ENCODE measurements at places on chromosomes 2 and 18. TPM values are rescaled to one million over a fixed set of nuclear protein-coding genes. Genes with fewer than 3 reads are reported as not detected.
A peak's percentile ranks its signal among the peaks of the same experiment; 100 is the strongest.

Gene FOXI3
- 11.8 TPM for total RNA-seq

Gene CYS1
- 0.04 TPM for total RNA-seq

Gene KYNU
- total RNA-seq = 0.50 TPM

Gene PLEKHB2
- 99.2 TPM for total RNA-seq

Gene ALKAL2
- total RNA-seq = 4.5 TPM

Gene STAT4
- 0.16 TPM for total RNA-seq

Gene RGPD8
- total RNA-seq = 4.9 TPM

DNA sequence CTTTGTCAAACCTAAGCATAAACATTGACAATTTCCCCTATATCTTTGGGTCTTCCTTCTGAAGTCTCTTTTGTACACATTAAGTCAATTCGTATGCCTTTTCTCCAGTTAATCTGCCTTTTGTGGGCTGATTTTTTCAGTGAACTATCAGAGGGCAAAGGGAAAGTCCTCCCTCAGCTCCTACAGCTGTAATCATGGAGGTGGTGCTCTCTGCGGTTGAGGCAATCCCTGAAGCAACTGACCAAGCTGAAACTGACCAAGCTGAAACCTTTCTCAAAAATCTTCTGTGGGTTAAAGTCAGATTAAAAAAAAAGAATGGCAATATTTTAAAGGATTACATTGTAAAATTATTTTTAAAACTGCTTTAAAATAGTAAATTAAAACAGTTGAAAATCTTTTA, 105.8 kb upstream of the DNAJC10 start:
- no peak for DNase-seq

DNA sequence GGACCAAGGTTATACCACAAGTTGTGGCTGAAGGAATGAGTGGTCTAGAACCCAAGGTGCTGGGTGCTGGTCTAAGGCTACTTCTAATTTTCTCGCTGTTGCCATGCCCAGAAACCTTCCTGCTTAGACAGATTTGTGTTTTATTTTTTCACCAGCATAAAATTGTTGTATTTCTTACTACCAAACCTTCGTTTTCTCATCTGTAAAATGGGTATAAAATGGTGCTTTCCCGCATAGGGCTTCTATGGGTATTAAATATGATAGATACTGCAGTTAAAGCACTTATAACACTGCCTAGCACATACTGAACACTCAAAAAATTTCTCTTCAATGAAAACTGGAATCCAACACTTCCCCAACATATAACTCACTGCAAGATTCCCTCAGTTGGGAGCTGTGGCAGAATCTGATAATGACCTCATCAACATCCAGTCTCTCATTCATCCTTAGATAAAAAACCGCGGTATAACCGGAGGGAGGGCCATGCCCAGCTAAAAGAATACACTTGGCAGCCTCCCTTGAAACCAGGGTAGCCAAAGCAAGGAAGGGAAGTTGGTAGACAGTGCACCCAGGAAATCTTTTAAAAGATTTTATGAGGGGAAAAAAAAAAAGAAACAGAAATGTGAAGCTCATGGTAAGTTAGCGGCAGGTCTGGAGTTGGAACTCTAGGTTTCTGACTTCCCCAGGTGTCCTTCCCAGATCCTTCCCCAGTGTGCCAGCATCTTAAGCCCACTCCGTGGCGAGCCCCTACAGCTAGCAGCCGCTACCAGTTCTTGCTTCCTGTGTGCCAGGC, 1.2 kb downstream of the NEMP2 start:
- DNase-seq = no peak

- DNase-seq = peak; percentile 14
These were observed 133.3 kb downstream of the LCLAT1 start for GRCh38 chr2:30580391-30580790.

DNA sequence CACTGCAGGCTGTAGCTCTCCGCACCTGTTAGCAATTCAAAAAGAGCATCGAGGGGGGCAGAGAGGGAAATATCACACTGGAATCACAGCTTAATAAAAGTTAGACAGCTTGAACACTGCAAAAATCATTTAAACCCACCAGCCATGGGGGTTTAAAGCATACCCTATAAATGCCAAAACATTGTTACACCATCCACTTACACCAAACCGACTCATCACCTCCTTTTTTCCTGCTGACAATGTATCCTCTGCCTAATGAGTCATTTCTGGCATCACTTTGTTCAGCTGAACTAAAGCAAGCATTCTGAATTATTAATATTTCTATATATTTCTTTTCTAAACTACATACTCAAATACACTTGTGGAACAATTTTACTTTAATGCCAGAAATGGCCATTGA, 21.6 kb downstream of the MC4R start:
- no peak for DNase-seq

DNA sequence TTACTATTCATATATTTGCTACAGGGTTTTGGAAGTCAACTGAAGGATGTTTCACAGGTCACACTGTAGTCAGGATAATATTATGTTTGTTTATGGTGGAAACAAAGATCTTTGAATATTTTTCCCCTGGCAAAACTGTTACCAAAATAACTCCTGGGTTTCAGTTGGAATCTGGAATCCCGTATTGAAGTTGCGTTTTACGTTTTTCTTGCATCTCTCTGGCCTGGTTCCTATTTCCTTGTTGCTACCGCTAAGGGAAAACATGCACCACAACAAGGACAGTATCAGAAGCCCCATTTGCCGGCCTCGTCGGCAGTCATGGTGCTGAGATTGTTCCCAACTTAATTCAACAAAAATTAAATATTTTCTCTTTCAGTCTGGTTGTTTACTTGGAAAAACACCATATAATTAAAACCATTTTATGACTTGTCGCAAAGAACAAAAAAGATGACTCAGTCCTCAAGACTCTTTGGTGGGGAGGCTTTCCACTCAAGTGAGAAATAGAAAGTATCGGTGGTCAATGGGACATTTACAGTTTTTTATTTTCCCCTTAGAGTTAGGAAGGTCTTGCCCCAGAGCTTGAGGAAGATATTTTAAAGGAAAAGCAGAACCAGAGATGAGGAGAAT, 42.3 kb downstream of the EN1 start:
- DNase-seq = no peak

GRCh38 chr2:216829533-216829932, 30.3 kb downstream of the TNP1 start:
- DNase-seq = no peak

- no peak for DNase-seq
These were observed 207.8 kb downstream of the CYP26B1 start for GRCh38 chr2:71939588-71940535.

GRCh38 chr2:70897203-70897976, 38.3 kb upstream of the ATP6V1B1 start:
- no peak for DNase-seq

- DNase-seq = no peak
These were observed 34.0 kb downstream of the TMEM185B start for GRCh38 chr2:120189189-120189588.

DNA sequence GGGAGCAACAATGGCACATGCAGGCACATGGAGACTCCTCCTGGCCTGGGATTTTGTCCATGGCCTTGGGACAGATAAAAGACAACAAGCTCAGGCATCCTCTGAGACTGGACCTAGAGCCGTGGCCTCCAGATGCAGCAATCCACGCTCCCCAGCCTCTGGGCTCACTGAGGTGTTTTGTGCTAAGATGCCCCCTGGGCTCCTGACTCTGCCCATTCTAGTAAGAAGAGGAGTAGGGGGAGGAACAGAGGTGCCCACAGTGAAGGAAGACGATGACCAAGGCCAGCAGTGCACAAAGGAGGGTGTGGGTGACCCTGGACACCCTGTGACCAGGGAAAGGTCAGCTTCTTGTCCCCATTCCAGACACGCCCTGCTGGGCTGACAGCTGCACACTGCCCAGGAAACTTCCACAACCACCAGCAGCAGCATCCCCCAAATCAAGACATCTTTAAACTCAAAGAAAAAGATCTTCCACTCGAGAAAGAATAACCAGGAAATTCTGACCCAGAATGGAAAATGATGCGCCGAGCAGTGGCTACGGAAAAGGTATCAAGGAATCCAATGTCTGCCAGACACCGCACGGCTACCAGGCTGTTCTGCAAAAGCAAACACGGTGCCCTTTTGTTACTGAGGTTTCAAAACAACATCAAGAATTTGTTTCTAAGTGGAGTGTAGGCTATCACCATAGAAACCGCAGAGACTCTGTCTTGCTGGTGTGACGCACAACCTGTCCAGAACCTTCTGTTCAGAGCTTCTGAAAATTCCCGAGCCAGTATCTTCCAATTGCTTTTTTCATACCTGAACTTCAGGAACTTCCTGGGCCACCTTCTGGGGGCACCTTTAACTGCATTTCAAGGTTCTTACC, 65.5 kb downstream of the ZNF516 start:
- no peak for DNase-seq

GRCh38 chr2:231258701-231259100, 60.3 kb downstream of the ARMC9 start:
- no peak for DNase-seq

DNA sequence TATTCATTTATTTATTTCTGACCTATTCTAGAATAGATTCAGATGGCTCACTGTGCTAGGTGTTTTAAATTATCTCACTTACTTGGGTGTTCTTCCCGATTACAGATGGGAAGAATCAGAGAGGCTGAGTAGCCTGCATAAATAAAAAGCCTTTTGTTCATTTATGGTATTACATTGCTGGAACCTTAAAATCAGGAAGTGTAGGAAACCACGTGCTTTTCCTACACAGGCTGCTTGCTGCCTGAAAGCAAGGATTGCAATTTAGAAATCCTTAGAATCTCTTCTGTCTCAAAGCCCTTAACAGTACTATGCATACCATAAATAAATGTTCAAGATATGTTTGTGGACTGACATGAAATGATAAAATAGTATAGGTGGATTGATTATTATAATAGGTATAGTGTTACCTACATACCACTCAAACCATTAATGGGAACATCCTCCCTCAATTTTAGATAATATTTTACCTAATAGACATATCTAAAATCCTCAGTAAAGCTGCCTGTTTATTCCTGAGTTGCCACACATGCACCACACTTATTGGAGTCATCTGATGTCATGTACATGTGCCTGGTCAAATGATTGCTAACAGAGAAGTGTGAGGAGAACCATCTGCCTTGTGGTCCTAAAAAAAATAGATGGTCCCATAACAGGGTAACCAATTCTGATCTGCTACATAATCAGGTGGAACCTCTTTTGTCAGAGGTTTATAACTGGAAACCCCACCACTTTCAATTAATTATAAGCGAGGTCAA, 73.5 kb upstream of the C2orf15 start:
- no peak for DNase-seq

GRCh38 chr2:214836568-214836967, 27.1 kb upstream of the BARD1 start:
- DNase-seq = no peak

DNA sequence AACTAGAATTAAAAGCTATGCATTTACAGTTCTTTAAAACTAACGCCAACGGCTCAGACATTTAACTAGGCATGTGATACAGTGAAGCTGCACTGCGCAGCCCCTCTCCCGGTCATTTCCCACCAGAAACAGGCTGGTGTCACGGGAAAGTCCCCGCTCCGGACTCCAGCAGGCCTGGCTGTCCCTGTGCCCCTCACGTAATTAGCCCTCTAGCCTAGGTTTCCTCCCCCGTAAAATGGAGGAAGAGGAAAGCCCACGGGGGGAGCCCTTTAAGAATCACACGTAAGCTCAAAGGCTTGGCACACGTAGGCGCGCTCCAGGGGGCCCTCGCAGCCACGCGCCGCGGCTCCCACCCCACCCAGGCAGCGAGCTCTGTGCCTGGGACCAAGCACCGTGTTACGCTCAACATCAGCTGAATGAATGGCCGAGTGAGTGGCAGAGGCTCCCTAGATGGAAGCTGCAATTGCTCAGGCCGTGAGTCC, 48.0 kb downstream of the KCNIP3 start:
- no peak for DNase-seq

DNA sequence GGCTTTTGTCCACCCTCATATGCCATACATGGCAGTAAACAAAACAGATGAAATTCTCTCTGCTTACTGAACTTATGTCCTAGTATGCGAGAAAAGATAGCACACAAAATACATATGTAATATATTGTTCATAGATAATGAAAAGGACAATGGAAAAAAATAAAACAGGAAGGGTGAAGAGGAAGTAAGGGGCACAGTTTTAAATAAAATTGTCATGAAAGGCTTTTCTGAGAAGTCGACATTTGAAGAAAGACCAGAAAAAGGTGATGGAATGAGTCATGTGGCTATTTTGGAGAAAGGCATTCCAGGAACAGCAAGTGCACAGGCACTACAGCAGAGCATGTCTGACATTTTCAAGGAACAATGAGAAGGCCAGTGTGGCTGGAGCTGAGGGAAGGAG, 56.4 kb downstream of the KCNH7 start:
- no peak for DNase-seq

DNA sequence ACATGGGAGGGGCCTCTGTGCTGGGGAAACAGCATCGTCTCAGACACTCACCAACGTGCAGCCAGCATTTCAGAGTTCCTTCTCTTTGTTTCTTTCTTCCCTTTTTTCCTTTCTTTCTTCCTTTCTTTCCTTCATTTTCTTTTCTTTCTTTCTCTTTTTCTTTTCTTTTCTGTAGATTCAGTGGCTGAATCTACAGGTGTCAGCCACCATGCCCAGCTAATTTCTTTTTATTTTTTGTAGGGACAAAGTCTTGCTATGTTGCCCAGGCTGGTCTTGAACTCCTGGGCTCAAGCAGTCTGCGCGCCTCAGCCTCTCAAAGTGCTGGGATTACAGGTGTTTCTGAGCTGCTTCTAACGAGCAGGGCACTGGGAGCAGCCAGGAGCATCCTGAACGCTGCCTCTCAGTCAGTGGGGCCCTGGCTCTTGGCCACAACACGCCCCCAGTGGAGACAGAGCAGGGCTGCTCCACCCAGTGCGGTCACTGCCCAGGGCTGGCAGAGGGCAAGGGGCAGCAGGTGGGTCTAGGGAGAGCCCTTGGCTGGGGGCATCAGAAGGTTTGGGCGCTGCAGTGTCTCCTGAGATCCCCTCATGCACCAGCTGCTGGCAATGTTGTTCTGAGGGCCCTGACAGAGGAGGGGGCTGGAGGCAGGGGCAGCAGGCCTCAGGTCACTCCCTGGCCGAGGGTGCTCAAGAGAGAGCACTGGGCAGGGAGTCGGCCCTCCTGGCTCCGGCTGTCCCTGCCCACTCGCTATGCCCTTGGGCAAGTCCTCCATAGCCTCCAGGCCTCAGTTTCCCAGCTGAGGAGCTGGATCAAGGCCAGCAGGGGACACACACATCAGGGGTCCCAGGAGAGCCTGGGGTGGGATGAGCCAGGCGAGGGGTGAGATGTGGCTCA, 4.7 kb upstream of the KLHL30 start:
- no peak for DNase-seq
